ENCODE measurements at places on chromosomes 12 and 14.

GRCh38 chr12:104478396-104479122 lies 21.8 kb downstream of the CHST11 start:
- peak; percentile 63 for DNase-seq

GRCh38 chr12:111451649-111452129 lies 46.0 kb downstream of the SH2B3 start:
- DNase-seq = peak; percentile 80

DNA sequence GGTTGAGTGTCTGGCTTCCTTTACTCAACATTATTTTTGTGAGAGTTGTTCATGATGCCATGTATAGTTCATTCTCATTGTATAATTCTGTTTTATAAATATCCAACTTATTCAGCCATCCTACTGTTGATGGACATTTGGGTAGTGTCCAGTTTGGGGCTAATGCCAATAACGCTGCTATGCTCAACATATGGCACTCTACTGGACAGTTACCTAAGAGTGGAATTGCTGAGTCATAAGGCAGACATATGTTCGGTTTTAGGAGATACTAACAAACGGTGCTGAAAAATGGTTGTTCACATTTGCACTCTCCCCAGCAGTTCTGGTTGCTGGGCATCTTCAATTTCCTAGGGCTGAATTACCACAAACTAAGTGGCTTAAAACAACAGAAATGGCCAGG lies 28.7 kb upstream of the P2RX4 start:
- DNase-seq = peak; percentile 27

GRCh38 chr12:93612776-93613175 lies 40.3 kb downstream of the SOCS2 start:
- no peak for DNase-seq

GRCh38 chr12:8867009-8867408 lies 44.6 kb downstream of the A2ML1 start:
- no peak for DNase-seq

- DNase-seq = no peak
Measured at GRCh38 chr14:92252323-92252722, 70.6 kb upstream of the SLC24A4 start.

DNA sequence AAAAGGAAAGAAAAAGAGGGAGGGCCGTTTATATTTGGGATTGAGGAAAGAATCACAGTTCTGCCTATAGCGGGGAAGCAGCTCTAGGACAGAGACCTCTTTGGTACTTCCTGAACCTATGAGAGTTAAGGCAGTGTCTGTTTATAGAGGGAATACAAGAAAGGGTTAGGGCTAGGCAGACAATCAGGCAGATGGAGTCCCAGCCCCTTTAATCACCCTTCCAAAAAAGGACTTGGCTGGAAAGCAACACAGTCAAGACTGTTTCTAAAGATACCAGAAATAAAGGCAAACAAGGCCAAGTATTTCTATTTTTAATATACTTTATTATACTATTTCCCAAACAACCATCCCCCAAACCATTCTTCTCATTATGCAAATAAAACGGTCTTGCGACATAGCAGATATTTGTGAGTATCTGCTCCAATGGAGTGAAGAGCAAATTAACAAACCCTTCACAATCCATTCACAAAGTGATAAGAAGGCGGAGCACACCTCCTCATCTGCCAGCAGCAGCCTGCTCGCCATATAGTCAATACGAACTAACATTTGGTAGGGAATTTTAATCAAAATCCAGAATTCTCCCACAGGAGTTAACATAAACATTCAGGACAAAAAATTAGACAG lies 697 bp upstream of the GRIP1 start:
- no peak for DNase-seq

DNA sequence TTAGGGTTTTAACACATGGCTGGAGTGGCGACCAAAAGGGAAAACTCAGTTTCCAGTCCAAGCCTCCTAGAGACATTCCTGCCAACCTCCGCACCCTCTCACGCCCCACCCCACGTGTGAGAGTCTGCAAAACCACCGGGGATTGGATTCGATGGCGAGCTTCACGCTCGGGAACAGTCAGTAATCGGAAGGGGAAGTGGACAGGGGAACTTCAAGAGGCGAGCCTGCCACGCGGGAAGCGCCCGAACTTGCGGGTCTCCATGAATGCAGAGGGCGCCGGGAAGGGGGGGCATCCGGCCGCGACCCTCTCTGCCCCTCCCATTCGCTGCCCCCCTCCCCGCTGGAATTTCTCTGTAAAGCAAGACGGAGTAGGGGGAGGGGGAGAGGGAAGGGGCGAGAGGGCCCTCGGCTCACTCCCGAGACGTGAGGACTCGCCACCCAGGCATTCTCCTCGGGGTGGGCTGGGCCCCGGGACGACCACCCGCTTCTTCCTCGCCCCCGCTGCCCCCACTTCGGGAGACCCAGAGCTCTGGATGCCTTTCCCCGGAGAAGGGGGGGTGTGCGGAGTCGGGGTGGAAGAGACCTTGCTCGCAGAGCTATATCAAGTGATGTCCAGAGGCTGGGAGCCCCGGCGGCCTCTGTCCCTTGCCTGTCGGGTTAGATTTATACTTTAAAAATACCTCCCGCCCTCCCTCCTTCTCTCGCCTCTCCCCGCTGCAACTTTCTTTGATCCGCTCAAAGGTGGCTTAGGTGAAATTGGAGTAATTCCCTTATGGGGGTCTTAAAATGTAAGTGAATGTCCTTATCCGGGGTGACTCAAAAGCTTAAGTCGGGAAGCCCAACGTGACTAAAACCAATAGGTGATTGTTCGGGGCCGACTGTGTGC lies 2.5 kb upstream of the CCND2 start:
- DNase-seq = peak; percentile 49

DNA sequence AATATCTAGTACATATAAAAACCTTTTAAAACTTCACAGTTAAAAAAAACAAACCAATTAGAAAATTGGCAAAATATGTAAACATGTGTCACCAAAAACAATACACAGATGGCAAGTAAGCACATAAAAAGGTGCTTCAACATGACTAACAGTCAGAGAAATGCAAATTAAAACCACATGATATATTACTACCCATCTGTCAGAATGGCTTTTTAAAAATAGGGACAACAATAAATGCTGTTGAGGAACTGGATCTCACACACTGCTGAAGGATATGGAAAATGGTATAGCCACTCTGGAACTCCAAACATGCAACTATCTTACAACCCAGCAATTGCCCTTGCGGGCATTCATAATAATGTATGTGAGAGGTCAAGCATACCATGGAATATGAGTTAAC lies 1153.6 kb downstream of the FLRT2 start:
- no peak for DNase-seq

DNA sequence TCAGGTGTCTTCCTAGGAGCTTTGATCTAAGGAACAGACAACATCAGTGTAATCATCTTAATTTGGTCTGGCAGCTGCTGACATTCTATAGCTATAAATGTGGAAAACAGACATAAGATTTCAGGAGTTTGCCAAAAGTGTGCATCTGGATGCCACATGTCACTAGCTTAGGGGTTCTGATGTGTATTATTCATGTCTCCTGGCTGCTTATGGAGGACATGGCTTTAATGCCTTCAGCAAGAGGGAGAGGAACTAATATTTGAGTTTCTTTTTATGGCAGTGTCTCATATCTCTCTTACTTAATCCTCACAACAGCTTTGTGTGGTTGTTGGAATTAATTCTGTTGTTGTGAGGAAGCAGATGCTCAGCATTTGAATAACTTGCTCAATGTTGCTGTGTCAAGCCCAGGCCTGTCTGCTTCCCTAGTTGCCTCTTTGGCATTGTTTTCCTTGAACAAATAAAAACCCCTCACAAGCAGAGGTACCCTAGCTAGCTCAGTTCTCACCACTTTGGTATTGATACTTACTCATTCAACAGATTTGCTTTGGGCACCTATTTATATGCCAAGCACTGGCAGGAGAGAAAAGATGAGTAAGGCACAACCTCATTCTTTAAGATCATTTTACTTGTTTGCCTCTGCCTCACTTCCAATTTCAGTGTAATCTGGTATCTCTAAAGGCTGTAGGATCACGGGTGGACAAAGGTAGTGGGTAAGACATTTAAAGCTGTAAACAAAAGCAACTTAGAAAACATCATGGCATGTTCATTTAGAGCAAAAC lies 39.8 kb upstream of the EID3 start:
- no peak for DNase-seq

DNA sequence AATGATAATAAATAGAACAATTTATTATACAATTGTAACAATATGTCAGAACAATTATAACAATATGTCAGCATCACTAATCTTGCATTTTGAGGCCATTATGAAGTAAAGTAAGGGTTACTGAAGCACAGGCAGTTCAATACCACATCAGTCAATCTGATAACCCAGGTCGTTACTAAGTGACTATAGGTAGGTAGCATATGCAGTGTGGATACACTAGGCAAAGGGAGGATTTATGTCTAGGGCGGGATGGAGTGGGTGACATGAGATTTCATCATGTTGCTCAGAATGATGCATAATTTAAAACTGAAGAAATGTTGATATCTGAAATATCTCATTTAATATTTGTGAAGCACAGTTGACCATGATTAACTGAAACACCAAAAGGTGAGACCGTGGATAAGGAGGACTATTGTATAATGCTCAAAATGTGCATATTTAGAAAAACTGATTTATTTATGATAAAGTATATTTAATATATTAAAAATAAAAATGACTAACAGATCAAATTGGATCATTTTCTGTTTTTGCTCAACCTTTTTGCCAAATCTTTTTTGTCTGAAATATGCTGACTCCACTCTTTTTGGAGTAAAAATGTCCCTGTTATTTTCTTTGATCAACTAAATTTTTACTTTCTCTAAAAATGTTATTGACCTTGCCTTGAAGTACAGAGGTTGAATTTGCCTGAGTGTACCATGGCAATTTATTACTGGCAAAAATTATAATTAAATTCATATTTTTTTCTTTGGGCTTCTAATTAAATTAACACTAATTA lies 1189.4 kb upstream of the USP15 start:
- DNase-seq = no peak

GRCh38 chr12:40105265-40105514 lies 691 bp downstream of the SLC2A13 start:
- no peak for DNase-seq

DNA sequence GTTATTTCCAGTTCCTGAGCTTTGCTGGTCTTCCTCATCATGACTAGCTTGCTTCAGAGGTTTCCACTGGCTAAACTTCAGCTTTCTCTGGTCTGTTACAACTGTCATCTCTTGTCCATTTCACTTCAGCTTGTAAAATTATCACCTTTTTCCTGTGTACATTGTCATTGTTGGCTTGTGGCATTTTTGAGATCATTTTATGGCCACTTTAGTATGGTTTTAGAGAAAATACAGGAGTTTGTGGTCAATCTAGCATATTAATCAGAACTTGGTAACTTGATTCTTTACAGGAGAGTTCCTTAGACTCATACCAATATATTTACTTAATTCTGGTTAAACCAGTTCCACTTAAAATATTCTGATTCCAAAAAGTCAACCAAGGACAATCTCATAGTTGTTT lies 235.9 kb upstream of the KITLG start:
- DNase-seq = no peak

GRCh38 chr12:17971850-17972249 lies 118.1 kb downstream of the RERGL start:
- no peak for DNase-seq

DNA sequence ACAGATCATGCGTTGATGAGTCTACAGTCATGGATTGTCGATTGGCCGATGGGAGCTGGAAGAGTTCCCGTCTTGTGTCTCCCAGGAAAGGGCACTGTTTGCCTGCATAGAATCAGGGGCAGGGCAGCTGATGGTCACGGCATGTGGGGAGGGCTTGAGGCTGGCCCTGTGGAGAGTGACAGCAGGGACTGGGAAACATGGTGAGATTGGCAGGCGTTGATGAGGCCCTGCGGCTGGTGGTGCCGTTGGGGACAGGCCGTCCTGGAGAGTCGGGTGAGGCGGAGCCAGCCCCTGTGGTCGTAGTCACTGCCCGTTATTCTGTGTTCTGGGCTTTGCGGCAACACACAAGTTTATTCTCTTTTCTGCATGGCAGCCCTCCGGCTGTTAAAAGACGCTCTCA lies 52.9 kb downstream of the TECPR2 start:
- no peak for DNase-seq

GRCh38 chr14:34957771-34958286 lies 25.0 kb upstream of the SRP54 start:
- no peak for DNase-seq

- DNase-seq = peak; percentile 60
Measured at GRCh38 chr14:21191809-21192446, 36.1 kb upstream of the OR5AU1 start.

- no peak for DNase-seq
Measured at GRCh38 chr12:123427036-123427769, 9.3 kb downstream of the RILPL2 start.

GRCh38 chr12:51695241-51696010 lies 104.4 kb downstream of the SCN8A start:
- DNase-seq = no peak

DNA sequence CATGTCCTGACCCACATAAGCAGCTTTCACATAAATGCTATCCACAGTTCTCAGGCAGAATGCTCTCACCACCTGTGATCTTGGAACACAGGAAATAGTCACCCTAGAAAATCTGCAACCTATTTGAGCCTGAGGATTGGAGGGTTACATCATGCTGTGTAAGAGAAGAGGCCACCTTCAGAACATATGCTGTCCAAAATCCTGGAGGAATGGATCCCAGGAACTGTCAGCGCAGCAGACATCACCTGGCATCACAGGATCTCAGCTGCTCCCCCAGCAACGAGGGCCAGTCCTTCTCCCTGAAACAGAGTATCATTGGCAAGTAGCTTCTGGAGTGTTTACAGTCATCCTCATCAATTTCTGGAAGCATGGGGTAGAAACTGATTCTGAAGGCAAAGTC lies 63.2 kb upstream of the LTA4H start:
- DNase-seq = no peak
